ENCODE measurements at places on chromosomes 13 and 19.

GRCh38 chr13:93778548-93778947 lies 551.9 kb downstream of the GPC6 start:
- DNase-seq, result no peak

DNA sequence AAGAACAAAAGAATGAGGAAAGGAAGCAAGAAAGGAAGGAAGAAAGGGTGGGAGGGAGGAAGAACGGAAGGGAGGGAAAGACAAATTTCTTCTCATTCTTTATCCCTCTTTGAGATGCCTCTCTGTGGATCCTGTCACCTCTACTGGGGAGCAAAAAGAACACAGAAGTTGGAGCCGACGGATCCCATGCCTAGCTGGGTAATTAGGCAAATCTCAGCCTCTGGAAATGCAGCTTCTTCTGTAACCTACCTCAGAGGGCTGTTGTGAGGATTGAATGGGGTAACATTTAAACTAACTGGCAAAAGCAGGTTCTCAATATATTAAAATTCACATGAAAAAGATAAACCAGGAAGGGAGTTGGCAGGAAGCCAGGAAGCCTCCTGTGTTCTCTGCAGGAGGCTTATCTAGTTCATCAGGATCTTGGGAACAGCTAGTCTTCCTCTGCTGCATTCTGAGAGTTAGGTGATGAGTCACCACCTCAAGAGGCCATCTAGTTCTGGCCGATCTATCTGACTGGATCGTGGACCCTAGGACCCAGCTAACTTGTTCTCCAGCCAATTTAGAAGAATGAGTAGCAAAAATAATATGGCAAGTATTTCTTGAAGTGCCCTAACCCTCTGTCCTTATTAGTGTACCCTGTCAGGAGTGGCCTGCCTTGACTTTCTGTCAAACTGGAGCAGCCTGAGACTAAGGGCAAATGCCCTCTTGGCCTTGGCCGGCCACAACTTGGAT lies 15.2 kb upstream of the CPB2 start:
- no peak for DNase-seq

GRCh38 chr19:47186446-47187334 lies 44.3 kb downstream of the BBC3 start:
- peak; percentile 88 for DNase-seq

- no peak for DNase-seq
These were observed 65.6 kb downstream of the MCF2L start for GRCh38 chr13:113034451-113035212.

- no peak for DNase-seq
These were observed 101.8 kb downstream of the SOX1 start for GRCh38 chr13:112168761-112169160.

- no peak for DNase-seq
These were observed 22.6 kb downstream of the ERCC5 start for GRCh38 chr13:102868366-102868936.

DNA sequence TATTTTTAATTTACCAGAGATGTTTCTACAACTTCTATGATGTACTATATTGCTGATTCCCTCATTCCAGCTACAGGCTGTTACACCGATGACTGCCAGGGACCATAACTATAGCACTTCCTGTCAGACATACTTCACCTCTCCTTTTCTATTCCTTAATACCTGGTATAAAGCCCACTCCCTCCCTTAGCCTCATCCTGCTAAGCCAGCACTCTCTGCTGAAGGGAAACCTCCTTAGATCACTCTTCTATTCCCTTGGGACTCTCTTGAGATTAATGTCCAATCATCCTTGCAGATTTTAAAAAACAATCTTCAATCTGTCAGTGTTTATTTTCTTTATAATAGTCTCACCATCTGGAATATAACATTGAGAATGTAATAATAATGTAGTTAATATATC lies 127.9 kb downstream of the DIAPH3 start:
- DNase-seq, result no peak

DNA sequence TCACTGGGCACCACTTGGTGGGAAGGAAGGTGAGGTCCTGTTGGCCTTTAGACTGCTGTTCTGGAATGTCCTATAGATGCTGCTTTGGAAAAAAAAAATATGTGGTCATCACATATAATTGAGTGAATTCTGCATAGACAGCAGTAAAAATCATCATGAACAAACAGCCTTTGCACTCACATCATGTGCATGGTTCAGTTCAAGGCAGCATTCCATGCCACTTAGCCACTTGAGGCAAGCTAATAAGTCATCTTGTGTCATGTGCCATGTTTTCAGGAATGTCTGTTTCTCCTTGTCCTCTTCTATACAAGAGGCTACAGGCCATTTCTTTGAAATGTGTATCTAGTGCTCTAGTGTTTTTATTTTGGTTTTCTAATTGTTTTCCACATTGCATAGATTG lies 43.9 kb upstream of the TSC22D1 start:
- DNase-seq, result no peak

GRCh38 chr13:114196629-114197028 lies 17.6 kb downstream of the CFAP97D2 start:
- no peak for DNase-seq

DNA sequence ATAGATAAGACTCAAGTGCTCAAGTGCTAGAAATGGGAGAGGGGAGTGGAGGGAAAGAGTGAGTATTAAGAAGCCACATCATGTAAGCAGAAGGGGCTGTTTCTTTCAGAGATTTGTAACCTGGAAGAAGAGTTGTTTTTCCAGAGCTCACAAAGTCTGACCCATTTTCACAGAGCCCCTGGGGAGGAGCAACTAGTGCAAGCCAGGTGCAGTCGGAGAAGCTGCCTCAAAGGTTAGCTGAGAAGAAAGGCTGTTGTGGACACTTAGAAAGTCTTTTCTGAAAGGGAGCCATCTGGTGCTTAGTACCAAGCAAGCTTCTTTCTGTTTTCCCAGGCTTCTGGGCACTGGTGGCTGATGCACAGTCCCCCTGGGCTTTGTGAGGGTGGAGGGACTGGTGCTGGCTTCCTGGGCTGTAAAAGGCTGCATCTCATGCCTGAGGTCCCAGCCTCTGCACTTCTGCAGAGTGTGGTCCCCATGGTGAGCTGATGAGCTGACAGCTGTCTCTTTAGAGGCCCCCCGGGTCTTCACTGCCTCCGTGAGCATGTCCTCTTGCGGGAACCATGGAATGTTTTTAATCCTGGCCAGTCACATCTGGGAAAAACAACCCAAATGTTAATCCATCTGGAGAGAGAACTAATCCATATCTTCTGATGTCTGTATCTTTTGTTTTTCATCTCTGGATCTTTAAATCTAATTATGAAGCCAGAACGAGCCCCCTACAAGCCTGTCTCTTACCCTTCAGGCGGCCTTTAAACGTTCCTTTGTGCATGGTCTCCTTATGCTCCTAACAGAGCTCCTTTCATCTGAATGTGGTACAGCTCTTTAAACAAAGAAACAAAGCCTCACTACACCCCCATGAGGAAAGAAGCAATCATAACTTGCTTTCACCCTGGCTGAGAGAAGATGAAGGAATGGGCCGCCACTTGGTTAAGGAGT lies 40.2 kb downstream of the OLFM4 start:
- no peak for DNase-seq

GRCh38 chr19:12872941-12873890 lies 8.0 kb downstream of the DNASE2 start:
- peak; percentile 75 for DNase-seq

All from activated CD8-positive, alpha-beta memory T cell treated with anti-CD3 and anti-CD28 coated beads for 24 hours (primary cell).